ACHN (cell line): ENCODE measurements at places on chromosomes 13 and 19.

DNA sequence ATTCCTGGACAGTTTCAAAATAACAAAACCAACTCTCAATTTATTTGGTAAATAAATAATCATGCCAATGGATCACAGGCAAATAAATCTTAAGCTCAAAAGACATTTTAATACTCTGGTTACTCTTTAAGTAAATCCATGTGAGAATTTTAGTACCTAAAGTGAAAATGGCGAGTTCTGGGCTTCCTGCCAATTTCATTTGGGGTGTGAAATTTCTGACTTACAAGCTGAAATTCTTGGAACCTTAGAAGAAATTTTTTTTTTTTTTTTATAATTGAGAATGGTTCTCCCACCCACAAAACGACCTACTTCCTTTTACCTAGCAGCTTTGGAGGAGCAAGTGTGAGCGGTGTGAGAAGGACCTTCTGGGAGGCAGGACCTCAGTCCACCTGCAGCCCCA, 354.5 kb upstream of the NBEA start:
- DNase-seq, result no peak

DNA sequence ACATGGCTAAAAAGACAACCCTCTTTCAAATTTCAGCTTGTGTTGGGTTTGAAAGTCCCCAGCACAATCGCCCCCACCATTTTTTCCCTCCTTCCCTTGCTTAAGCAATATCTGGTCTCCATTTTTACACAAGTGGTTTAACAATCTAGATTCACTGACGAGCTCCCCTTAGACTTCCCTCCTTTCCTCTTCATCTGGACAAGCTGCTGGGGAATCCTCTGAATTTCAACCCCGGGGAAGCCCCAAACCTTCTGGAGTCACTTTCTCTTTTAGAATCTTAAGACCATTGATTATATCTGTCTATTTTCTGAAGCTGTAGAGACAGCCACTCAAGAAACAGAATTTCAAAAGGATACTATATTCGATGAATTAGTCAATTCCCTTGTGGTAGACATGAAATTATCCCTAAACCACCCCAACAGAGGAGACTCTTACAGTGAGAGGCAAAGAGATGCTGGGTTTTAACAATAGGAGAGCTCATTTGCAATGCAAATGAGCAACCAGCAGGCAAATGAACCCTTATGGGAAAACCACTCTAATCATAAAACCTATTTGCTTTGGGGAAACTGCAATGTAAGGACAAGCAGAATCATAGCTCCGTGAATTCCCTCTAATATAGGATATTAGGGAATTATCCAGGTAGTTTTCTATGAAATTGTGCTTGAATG, 78.9 kb downstream of the TEX26 start:
- no peak for DNase-seq

DNA sequence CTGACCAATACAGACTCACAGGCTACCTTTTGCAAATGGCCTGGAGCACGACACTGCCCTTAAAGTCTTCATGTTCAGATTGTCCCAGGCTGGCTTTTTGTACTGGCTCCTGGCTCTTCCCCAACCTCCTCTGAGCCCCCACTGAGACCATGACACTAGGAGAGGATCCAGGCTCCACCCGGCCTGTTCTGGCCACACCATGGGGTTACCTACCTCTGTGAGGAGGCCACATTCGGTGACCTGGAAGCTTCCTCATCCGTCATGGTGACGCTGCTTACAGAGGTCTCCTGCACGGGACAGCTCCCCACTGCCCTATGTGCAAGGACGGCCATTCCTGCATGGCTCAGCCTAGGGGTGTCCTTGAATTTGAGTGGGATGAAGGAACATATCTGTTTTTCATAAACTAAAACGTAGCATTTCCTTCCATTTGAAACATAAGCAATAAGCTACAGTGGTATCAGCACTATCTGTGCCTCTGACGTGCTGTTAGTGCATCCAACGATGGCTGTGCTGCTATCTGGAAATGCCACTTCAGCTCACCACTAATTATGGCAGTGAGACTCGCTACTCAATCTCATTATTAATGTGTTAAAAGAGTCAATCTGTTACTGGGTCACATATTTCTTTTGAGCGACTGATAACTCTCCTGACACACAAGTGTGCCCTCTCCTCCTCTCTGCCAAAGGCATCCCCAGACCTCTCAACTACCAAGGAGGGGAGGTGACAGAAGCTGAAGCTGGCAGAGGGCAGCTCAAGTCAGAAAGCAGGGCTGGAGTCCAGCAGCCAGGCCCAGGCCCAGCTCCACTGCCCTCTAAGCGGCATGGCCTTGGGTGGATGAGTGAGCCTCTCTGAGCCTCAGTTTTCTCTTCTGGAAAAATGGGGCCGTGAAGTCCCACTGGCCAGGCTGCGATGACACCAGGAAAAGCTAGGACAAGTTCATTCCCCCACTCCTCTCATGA, 29.6 kb downstream of the ELL start:
- DNase-seq, result no peak

DNA sequence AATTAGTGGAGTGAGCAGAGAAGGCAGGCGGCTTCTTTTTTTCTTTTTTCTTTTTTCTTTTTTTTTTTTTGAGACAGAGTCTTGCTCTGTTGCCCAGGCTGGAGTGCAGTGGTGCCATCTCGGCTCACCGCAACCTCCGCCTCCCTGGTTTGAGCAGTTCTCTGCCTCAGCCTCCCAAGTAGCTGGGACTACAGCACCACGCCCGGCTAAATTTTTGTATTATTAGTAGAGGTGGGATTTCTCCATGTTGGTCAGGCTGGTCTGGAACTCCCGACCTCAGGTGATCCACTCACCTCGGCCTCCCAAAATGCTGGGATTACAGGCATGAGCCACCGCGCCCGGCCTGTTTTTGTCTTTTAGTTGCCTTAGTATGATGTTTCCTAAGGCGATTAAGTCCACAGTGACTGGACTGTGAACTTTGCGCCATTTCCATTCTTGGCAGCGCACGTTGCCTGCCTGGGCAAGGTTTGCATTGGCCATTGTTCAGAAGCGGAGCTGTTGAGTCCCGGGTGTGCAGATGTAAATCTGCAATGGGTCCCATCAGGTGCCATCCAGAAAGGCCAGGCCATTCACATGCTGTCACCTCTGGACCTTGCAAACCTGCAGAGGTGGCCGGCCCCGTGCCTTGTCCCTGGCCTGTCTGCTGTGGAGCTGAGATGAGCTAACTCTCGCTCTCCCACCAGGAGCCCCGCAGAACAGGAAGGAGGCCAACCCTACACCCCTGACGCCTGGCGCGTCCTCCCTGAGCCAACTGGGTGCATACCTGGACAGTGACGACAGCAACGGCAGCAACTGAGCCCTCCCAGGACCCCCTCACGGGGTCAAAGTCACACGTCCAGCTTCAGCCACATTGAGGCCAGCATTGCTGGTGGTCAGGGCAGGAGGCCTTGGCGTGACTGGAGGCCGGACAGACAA, 10.9 kb upstream of the SHD start:
- DNase-seq, result no peak
